Stimulated activated CD4-positive, alpha-beta T cell treated with anti-CD3 and anti-CD28 coated beads, Interleukin-15, amount 100 ng/mL, for 1 hour (primary cell): ENCODE measurements at places on chromosomes 4 and X.

DNA sequence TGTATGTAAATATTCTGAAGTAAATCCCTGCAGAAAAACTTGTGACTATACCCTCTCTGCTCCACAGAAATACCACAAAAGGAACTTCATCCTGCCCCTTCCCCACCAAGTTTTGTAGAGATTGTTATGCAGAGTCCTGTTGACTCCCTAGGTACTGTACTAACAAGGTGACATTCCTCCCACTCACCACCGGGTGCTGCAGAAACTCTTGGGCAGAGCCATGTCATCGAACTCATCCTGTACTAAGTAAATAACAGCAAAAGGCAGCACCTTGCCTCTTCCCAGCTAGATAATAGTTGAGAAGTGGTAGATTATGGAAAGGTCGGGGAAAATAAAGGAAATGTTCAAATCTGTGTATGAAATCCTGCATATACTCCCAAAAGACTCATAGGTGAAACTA, 233.3 kb downstream of the STPG2 start:
- DNase-seq, result no peak

- DNase-seq, result no peak
Measured at GRCh38 chr4:81207828-81208227, 7.2 kb downstream of the PRKG2 start.

DNA sequence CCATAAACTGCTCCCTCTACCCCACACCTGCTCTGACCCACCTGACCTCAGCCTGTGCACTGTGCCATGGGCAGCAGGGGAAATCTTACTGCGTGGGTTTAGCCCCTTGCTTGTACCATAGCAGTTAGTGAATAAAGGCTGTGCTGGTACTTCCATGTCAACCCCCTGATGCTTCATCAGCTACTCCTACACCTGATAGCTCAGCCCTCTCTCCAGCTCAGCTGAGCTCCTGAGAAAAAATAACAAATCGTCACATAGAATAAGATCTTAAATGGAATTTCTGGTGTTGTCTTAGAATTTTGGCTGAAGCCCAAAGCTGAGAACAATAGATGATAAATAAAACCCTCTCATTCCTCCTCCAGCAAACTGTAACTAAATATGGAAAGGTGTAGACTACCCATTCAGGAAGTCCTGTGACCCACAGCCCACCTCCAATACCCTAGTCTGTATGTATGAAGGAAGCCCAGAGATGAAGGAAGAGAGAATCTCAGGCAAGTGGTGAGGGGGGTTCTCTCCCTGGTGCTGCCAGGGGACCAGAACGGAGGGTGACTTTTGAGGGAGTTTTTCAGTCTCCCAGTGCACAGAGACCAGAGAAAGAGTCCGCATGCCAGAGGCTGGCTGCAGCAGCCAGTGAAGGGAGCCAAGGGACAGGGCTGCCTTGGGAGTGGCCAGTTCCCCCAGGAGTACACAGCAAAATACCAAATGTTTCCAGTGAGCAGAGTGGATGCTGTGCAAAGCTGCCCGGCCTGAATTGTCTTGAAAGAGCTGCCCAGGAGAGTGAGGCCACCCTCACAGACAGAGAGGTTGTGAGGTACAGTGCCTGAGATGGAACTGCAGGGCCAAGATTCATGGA, 227.3 kb downstream of the QDPR start:
- DNase-seq, result no peak

DNA sequence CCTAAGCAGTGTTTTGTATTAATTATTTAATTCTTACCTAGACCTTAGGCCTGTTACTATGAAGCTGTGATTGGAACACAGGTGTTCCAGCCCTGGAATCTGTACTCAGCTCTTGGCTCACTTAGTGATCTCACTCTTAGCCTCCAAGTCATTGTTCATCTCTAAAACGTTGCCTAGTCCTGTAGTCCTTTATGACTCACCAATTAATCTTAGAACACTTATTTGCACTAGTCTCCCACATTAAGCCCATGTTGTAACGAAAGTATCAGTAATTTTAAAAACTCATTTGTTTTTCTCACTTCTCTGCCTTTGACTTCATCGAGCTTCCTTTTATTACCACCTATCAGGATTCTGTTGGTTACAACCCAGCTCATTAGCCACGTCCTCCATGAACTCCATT, 1224.7 kb upstream of the TENM3 start:
- DNase-seq, result no peak

- DNase-seq, result no peak
Measured at GRCh38 chr4:5990446-5991160, 27.6 kb downstream of the C4orf50 start.
